ENCODE measurements at places on chromosomes 1 and 21.

DNA sequence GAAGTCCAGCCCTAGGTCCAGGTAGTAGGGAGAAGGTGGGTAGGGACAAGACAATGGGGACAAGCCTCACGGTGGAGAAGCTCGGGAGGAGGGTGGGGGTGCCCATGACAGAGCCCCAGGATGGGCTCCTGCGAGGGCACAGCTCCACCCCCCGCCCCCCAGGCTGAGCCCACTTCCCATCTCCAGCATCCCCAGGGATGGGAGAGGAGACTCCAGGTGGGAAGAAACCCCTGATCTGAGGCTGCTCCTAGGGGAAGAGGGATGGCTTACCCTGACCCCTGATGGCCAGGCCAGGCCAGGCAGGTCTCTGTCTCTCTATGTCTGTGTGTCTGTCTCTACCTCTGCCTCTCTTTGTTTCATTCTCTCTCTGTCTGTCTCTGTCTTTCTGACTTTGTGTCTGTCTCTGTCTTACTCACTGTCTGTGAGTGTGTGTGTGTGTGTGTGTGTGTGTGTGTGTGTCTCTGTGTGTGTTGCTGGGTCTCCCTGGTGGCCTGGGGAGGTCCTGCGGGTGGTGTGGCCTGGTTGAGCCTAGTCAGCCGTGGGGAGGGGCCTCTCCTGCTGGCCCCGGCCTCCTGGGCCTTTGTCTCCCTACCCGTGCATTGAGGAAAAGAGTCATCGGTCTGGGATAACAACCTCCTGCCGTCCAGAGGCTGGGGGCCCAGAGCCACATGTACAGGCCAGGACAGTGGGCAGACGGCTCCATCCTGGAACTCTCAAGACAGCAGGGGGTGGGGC, 45.7 kb downstream of the WNT9A start:
- no peak for DNase-seq

GRCh38 chr1:13784971-13785370, 85.0 kb downstream of the PRDM2 start:
- no peak for DNase-seq

DNA sequence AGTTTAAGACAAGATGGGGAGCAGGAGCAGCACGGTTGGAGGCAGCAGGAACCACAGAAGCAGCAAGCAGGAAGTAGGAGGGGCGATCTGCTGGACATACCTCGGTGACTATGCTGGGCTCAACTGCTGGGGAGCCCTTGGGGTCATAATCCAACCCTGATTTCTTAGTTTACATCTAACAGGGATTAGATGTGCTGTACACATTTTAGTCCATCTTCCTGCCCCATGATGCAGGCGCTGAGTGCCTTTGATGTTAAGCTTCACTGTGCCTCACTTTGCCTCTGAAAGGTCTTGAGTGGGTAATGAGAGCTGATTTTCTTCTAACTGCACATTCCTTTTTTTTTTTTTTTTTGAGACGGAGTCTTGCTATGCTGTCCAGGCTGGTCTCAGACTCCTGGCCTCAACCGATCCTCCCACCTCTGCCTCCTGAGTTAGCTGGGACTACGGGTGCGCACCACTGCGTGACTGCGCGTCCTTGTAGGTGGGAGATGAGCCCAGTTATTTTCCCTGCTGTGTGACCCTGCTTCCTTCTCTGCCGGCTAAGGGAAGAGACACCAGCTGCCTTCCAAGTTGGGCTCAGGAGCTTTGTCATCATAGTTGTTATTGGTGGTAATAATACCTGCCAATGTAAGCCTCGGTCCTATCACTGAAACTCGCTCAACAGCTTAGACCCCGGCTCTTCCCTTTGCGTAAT, 1.1 kb upstream of the RCAN3 start:
- peak; percentile 61 for DNase-seq

DNA sequence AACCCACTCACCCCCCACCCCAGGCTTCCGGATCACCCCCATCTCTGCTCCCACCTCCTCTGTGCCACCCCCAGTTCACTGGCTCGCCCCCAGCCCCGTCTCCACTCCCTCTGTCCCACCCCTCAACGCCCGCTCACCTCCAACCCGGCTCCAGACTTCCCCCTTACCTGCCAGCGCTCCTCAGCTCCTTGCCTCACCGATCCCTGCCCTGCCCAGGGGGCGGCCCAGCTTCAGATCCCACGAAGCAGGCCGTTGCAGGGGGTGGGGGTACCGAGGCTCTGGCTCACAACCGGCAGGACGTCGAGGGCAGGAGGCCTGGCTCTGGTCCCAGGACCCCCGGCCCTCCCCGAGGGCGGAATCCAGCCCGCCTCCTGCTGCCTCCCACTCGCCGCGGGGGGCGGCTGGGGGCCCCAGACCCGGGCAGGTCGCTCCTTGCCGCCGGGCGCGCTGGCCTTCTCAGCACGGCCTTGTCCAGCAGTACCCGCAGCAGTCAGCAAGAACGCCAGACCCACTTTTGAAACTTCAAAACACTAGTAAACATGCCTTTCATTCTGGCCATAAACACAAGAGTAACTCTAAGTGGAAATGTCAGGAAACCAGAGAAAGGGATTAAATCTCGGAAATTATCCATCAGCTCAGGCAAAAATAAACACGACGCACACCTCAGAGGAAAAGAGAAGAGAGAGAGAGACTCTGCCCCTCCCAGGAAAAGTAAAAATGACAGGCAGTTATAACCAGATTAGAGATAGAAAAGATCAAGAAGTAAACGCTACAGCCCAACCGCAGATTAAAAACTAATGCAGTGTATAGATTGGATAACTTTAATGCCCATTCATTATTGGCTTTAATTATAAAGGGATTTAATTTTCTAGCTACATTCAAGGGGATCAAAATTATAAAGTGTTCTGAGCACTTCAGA, 1.0 kb upstream of the FAM89A start:
- no peak for DNase-seq

DNA sequence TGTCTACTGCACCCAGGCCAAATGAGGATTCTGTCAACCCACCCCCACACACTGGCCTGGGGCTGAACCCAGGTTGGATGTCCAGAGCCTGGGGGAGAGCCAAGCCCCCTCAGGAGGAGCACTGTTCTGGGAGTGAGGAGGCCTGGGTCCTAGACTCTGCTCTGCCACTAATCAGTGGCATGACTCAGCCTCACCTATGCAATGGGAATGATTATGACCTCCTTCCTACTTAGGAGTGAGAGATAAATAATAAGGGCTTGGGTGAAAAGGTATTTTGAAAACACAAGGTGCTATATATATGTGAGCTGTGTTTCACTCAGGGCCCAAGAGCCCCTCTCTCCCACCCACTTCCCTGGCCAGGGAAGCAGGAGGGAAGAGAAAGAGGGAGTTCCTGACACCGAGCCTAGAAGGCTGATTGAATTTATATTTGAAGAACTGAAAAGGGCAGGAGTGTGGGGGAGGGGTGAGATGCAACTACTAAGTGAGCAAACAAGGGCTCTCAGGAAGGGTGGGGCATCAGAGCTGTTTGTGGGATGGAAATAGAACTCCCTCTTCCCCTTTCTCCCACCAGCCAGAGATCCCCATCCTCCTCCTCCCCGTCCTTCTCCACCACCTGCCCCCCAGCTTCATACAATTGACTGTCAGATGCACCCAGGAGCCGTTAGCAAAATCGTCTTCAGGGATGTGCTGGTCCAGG, 8.2 kb downstream of the IGSF9 start:
- no peak for DNase-seq
